ENCODE measurements at places on chromosomes 7 and 10. TPM values are rescaled to one million over a fixed set of nuclear protein-coding genes. Genes with fewer than 3 reads are reported as not detected.

CFAP43 gene
- not detected for total RNA-seq

IFIT1 gene
- 2.2 TPM for total RNA-seq

ACSL5 gene
- 66.1 TPM for total RNA-seq

ZNF425 gene
- total RNA-seq, result 3.5 TPM

All from dermis blood vessel endothelial cell (primary cell).